ENCODE measurements at places on chromosomes 7 and 10.

GRCh38 chr7:30162622-30163124 is 27.9 kb downstream of the MTURN start:
- DNase-seq = no peak

DNA sequence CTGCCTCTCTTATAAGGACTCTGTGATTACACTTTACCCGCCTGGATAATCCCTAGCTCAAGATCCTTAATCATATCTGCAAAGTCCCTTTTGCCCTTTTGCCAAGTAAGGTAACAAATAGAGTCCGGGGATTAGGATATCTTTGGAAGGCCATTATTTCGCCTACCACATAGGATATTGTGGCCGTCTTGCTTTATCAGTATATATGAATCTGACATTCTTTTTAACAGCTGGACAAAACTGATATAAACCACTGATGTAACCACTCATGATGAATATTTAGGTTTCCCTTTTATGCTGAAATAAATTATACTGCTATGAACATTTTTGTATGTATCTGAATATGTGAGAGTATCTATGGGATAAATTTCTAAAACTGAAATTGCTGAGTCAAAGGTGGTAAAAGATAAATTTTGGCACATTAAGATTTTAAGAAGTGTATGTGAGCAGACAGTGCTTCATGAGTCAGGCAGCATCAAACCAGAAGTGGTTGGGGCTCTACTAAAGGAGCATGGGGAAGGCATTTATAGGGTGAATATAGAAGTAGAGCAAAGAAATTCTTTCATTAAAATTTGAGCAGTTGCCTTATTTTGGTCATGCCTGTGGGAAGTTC is 44.7 kb downstream of the AVL9 start:
- no peak for DNase-seq

GRCh38 chr7:153217032-153217431 is 457.5 kb downstream of the ACTR3B start:
- DNase-seq = no peak

DNA sequence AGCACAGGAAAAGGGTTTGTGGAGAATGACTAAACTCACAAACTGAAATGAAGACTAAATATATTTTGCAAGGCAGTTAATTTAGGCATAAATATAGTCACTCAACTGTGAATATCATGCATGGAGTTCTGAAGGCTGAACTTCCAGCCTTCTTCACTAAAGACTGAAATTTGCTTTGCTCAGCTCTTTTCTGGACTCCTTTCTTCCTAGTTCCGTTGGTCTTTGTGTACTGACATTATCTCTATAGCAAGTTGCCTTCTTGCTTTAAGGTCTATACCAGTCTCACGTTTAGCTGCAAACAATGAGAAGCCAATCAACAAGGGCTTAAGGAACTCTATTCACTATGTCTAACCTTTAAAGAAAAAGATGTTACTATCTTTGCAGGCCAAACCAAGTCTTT is 22.6 kb downstream of the GARIN1A start:
- no peak for DNase-seq

DNA sequence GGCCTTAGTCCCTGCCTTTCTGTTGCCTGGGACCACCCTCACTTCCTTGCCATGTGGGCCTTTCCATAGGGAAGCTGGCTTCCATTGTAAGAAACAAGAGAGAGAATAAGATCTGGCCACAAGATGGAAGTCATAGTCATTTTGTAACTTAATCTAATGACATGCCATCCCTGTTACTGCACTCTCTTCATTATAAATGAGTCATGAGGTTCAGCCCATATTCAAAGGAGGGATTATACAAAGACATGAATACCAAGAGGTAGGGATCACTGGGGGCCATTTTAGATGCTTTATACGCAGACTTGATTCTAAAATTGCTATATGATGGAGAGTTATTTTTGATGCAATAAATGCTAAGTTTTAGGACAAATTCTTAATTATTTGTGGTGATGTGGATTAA is 75.2 kb upstream of the CELF2 start:
- DNase-seq = no peak

GRCh38 chr7:99386584-99387238 is 12.2 kb downstream of the ARPC1B start:
- DNase-seq = no peak

DNA sequence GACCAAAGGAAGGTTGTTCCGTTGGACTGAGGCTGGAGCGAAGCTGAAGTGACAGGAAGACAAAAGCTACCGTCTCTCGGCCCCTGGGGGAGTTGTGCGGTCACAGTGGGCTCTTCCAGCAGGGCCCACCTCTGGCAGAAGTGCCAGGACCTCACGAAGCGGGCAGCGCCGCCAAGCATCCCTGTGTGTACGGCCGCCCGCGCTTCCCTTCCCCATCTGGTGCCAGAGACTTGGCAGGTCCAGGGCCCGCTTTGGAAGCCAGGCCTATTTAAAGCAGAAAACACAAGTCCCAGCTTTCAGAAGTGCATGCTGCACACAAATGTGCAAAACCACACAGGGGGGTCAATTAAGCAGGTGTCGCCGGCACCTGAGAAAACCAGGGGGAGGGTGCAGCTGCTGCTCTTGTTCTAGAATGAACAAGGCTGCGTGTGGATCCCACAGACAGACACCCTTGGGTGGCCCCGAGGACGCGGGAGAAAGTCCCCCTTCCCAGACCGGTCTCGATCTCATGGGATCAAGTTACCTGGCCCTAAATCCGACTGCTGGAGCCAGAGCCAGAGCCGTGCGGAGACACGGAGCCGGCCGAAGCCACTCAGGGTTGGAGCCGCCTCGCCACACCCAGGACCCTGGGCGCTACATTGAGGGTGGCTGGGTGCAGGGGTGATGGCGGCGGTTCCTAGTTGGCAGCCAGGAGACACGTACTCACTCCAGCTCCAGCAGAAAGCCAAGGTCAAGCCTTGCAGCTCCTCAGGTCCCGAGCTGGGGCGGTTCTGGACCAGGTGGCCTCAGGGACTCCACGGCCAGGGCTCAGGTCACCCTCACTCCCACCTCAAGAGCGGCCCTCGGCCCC is 51.8 kb upstream of the PPP2R2D start:
- no peak for DNase-seq

- no peak for DNase-seq
Observed at GRCh38 chr7:112994656-112995055, 92.0 kb downstream of the GPR85 start.

- DNase-seq = no peak
Observed at GRCh38 chr10:48332871-48333216, 26.4 kb downstream of the MAPK8 start.

All from GOT3 (cell line).